ENCODE measurements at places on chromosomes 11 and 22.
A peak's percentile ranks its signal among the peaks of the same experiment; 100 is the strongest.

DNA sequence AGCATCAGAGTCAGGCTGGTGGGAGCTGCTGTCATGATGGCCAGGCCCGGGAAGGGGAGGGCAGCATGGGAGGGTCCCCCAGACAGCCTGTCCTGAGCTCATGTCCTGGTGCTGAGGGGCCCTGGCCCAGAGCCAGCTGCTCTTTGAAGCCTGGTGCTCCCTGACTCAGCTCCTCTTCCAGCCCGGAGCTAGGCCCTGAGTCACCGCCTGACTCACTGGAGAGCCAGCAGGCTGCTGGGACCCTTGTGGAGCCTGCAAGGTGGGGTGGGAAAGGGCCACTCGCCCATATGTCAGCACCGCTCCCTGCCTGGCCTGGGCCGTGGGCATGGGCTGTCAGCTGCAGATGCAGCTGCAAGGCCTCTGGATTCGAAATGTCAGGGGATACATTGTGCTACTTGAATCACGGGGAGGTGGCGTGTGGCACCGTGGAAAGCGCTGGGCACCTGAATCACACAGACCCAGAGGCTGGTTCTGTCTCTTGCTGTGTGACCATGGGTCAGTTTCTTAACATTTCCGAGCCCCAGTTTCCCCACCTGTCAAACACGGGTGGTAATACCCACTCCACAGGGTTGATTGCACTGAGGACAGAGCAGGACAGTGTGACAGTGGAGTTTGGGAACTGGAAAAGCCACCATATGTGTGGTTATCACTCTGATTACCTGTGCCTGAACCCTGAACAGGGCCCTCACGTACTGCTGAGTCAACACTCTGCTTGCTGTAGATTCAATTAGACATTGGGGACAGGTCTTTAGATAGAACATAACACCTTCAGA is 4.4 kb downstream of the CACNA1I start:
- no peak for DNase-seq

GRCh38 chr11:2825261-2825888 is 60.2 kb downstream of the CDKN1C start:
- DNase-seq = no peak

DNA sequence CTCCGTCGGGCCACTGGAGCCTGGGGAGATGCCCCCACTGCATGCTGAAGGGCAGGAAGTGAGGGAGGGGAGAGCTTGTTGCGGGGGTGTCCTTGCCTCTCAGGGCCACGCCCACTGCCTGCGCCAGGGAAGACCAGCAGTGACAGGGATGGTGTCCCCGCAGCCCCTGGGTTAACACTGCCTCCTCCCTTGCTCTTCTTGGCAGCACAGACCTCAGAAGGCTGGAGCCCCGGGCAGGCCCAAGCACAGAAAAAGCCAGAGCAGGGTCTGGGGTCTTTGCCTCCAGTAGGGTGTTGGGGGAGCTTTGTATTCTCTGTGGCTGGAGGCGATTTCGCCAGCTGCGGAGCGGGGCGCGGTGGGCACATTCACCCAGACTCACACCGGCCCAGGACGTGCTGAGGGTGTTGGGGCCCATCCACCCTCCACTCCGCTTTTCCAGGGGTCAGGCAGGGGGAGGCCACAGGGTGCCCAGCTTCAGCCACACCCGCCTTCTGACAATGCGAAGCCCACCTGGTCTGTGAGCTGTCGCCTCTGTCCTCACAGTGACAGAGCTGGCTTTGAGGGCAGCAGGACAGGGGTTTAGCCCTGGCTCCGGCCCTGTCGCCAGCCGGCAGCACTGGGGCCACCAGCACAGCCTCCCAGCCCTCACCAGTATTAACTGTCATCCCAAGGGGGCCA is 83.7 kb downstream of the CDKN1C start:
- DNase-seq = no peak

GRCh38 chr22:27798511-27799014 is 3.0 kb downstream of the MN1 start:
- no peak for DNase-seq

- peak; percentile 32 for DNase-seq
Measured at GRCh38 chr11:133927690-133928627, 28.8 kb downstream of the IGSF9B start.

DNA sequence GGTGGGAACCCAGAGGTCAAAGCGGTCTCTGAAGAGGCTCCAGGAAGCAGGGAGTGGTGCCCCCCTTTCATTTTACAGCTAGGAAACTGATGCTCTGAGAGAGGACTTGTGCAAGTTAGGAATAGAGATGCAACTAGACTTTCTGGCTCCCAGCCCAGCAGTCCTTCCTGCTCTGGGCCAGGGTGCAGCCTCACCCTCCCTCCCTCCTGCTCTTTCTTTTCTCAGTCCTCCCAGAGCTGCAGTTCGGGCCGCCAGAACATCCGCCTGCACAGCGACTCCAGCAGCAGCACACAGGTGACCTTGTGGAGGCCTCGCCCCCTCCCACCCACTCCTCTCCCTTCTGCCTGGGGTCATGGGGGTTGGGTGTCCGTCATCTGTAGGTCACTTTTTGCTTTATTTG is 51.5 kb downstream of the LHFPL7 start:
- DNase-seq = no peak

- no peak for DNase-seq
Measured at GRCh38 chr11:116334596-116334995, 438.2 kb downstream of the BUD13 start.

DNA sequence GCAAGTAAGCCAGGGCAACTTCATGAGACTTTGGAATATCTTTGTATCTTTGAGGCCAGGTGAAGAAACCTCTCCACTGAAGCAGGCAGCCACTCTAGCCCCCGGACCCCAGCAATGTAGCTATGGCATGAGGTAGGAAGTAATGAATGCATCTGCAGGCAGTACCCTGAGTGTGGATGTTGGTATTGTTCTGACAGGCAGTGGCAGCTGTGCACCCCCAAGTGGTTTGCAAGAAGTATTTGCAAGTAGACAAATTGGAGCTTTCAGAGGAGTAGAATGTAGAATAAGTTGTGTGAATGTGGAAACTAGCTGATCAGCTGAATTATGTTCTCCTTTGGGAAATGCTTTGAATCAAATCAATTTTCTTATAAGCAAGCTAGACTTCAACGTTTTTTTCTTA is 194.4 kb upstream of the PGR start:
- DNase-seq = no peak

DNA sequence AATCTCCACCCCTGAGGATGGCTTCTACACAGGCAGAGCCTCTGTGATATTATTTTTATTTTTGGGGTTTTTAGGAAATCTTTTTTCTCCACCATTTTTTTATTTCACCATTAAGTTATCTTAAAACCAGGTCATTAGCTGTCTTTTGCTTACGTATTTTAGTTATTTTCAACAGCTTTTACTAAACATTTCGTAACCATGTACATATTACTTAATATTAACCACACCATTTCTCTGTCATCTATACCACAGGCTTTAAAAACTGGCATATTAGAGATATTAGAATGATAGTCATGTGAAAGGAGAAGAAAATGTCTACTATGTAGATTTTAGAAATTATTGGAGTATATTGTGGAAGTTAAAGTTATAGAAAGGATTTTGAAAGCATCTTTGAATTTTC is 37.4 kb downstream of the YAP1 start:
- DNase-seq = no peak

DNA sequence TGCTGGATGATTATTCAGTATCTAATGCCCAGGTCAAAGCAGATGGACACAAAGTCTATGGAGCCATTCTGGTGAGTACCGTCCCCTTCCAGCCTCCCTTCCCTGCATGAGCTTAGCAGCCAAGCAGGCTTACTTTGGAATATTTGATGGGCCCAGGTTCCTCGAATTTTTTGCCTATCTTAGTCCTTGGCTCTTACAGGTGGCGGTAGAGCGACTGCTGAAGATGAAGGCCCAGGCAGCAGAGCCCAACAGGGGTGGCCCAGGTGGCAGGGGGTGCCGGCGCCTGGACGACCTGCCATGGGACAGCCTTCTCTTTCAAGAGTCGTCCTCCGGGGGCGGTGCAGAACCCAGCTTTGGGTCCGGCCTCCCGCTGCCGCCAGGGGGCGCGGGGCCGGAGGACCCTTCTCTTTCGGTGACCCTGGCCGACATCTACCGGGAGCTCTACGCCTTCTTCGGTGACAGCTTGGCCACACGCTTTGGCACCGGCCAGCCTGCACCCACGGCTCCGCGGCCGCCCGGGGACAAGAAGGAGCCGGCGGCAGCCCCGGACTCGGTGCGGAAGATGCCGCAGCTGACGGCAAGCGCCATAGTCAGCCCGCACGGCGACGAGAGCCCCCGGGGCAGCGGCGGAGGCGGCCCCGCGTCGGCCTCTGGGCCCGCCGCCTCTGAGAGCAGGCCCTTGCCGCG is 741 bp upstream of the TMEM179B start:
- DNase-seq = peak; percentile 67

DNA sequence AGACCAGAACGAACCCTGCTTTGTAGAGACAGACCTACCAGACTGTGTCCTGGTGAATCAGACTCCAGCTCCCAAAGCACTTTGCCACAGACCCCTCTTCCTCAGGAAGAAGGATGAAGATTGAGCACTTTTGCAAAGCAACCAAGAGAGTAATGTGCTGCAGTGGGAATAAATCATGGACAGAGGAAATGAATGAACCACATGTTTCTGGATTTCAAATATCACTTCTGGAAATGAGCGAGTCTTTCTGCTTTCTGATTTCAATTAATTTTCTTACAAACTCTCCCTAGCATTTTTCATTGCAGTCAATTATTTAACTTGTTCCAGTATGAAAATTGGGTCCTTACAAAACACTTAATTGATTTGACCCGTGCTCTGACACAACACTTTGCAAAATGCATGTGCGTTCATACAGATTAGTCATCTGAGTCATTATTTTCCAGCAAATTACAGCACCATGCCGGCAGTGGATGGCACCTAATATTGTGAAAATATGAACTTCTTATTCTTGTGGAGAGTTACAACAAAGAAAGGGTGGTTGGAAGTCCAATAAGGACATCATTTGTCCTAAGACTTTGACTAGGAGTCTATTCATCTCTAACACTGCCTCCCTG is 315.9 kb upstream of the CCDC90B start:
- no peak for DNase-seq

GRCh38 chr11:77127920-77128691 is at the start of gene MYO7A:
Gene MYO7A (plus strand): TSS chr11:77128246. CDS start chr11:77130635, 2,389 bp downstream.
- DNase-seq = no peak

- DNase-seq = no peak
Measured at GRCh38 chr11:932435-932834, 6.8 kb downstream of the AP2A2 start.

- DNase-seq = peak; percentile 55
Measured at GRCh38 chr22:36470162-36470993, 11.1 kb downstream of the TXN2 start.

DNA sequence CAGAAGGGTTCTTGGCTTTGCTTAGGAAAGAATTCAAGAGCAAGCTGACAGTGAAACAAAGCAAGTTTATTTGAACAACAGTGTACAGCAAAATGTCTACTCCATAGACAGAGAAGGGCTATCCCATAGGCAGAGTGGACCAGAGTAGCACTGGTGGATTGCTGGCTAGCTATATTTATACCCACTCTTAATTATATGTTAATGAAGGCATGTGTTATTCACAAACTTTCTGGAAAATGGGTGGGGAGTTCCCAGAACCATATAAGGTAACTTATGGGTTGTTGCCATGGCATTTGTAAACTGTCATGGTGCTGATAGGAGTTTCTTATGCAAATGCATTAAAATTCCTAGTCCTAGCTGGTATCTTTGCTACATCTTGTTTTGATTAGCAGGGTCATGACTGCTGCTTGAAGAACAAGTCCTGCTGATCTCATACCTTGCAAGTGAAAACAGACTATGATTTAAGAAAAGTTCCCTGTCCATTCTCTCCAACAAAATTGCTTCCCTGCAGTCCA is 330.5 kb downstream of the BUD13 start:
- no peak for DNase-seq

DNA sequence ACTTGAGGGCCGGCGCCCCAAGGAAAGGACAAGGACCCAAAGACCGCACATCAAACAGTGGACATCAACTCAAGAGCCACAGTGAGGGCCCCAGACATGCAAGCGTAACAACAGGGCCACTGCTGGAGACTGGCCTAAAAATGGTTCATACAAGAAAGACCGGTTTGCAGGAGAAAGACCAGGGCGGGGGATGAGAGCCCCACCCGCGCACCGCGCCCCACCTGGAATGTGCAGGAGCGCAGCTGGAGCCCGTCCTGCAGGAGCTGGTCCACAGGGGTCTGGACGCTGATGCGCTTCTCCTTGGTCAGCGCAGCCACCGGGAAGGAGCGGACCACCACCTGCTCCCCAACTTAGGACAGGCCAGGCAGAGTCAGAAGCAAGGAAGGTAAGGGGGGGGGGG is 13.9 kb downstream of the SBF1 start:
- DNase-seq = no peak

GRCh38 chr11:116525961-116526495 is 246.8 kb downstream of the BUD13 start:
- DNase-seq = no peak
